GF-D8 (cell line): ENCODE measurements at places on chromosomes 5 and 9.

GRCh38 chr5:10578869-10579268 is 15.0 kb downstream of the ANKRD33B start:
- no peak for DNase-seq

GRCh38 chr5:177426566-177427210 is at the start of gene GRK6:
Gene GRK6 (plus strand): TSS chr5:177426676. CDS start chr5:177426846, 170 bp downstream.
- peak; percentile 14 for DNase-seq

DNA sequence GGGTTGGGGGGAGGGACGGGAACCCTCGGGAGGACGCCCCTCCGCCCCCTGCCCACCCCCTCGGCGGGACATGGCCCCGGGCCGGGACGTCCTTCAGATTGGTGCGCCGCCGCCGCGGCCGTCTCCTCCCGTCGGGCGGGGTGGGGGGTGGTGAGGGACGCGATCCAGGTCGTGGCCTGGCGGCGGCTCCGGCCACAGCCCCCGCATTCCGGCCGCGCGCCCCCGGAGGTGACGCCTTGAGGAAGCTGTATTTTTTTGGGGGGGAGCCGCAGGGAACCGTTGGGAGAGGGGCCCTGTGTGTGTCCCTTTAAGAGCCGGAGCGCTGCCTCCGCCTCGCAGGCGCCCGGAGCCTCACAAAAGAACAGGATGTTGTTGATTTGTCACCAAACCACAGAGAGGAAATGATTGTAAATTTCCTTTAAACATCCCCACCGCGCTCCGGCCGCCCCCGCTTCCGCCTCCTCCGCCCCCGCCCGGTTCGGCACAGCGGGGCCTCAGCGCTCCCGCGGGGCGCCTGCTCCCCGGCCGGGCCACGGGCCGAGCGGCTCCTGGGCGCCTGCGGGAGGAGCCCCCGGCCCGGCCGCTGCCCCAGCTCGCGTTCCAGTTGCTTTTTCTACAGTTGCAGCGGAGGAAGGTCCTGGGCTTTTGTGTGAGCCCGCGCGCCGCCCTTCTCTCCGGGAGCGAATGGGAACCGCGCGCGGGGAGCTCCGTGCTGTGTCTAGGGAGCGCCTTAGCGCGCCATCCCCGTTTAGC is 32.1 kb upstream of the SPRY4 start:
- DNase-seq: peak; percentile 46

DNA sequence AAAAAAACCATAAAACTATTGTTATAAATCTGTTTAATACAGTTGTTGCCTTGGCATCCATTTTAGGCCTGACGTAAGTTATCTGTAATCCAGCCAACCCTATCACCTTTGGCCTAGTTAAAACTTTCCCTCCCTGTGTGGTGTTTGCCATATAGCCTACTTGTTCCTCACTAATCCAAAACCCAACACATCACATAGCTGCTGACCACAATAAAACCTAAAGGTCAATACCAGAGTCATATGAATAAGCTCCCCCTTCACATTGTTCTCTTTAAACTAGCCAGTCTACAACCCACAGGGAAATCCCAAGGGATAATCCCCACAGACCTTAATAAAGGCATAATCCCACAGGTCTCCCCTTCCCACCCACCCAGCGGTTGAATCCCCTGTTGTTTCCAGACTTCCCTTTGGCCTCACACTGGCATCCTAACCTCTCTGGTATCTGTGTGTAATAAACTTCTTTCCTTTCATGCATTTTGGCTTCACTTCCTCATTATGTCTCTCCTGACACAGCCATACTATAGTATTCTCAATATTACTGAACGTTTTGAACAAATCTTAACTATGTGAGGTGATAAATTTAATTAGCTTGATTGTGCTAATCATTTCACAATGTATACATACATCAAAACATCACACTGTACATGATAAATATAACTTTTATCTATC is 50.8 kb downstream of the DTWD2 start:
- DNase-seq: no peak

GRCh38 chr9:126682113-126682810 is 68.5 kb downstream of the LMX1B start:
- no peak for DNase-seq

DNA sequence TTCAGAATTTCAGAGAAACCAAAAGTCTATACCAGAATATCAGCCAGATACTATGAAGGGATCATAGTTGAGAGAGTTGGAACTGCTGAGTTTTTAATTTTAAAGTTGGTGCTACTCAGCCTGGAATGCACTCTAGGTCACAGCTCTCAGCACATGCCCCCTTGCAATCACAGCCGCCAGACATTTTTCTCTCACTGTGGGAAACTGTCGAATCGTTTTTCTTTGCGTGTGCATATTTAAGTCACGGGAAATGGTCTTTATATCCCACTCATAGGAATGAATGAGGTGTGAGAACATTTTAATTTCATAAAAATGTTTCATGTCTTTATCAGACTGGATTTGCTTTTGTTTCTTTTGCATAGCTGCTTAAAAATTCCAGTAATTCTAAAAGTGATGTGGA is 12.2 kb upstream of the SPDL1 start:
- DNase-seq: no peak

GRCh38 chr5:123206618-123207017 is 117.6 kb downstream of the PRDM6 start:
- no peak for DNase-seq

DNA sequence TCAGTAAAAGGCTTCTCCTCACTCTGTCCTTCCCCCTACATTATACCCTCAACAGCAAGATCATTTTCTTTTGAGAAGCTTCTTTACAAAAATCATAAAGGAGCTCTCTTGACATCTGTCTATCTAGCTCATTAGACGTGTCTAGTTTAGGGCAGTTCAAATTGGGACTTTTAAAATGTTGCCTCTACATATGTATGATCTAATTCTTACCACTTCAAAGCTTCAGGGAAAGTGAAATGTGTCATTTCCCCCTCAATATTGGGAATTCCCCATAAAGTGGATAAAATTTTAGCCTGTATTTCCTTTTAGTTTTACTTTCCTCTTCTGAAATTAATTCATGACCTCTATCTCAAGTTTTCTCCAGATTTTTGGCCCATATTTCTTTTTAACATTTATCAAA is 323.7 kb downstream of the ARRDC3 start:
- DNase-seq: no peak

GRCh38 chr5:131671994-131672655 is 37.1 kb upstream of the RAPGEF6 start:
- no peak for DNase-seq

- DNase-seq: no peak
Measured at GRCh38 chr5:64149268-64149667, 16.4 kb upstream of the RNF180 start.

GRCh38 chr5:110853267-110853666 is 114.5 kb downstream of the SLC25A46 start:
- DNase-seq: no peak

DNA sequence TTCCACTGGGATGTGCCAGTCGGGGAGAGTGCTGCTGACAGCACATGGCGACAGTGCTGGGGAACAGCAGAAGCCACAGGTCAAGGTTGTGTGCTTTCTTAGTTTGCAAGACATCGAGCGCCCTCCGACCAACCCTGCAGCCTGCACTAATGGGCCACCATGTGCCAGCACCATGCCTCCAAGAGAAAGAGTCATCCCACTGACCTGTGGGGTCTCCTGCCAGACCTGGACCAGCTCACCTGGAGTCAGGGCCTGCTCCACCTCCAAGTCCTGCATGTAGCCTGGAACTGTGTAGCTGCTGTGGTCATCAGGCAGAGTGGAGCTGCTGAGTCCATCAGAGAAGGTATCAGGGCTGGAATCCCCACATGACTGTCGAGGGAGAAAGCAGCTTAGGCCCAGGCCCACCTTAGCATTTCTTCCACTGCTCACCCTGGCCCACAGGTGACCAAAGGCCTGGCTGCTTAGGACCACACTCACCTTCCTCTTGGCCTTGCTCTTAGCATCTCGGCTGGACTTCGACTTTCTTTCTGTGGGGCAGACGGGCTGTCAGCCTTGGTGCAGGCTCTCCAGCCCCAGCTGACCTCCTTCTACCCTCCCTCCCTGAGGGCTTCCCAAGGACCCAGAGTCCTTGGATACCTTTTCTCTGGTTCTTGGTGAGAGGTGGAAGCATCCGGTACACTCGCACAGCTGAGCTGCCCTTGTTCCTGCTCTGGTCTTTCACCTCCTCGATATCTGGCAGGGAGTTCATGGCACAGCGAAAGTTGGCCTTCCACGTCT is 4.1 kb downstream of the IRF1 start:
- no peak for DNase-seq
